ENCODE measurements at places on chromosomes 16 and 17. TPM values are rescaled to one million over a fixed set of nuclear protein-coding genes. Genes with fewer than 3 reads are reported as not detected.

DNA sequence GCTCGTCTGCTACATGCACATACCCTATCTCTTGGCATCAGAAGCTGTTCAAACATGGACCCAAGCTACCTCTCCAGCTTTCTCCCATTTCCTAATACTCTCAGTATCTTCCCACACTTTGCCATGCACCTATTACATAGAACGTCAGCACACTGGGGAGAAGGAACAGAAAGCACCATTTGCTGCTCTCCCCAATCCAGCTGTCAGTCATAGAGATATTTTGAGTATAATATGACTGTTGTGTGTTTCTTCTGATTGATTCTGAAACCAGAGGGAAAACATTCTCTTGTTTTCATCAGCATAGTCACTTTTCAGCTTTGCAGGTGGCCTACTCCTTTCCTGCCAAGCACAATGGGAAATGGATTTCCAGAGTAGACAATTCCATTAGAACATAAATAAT is 107.1 kb downstream of the ADAMTS18 start:
- DNase-seq, result no peak

GRCh38 chr17:28751600-28752366 is 8.0 kb downstream of the TRAF4 start:
- no peak for DNase-seq

GRCh38 chr17:28345419-28346198 is 10.0 kb downstream of the TNFAIP1 start:
- no peak for DNase-seq

The MNT gene
- 7.5 TPM for total RNA-seq

The SPAG7 gene
- 35.2 TPM for total RNA-seq

The FBXO39 gene
- 0.90 TPM for total RNA-seq

The HOXB1 gene
- not detected for total RNA-seq

DNA sequence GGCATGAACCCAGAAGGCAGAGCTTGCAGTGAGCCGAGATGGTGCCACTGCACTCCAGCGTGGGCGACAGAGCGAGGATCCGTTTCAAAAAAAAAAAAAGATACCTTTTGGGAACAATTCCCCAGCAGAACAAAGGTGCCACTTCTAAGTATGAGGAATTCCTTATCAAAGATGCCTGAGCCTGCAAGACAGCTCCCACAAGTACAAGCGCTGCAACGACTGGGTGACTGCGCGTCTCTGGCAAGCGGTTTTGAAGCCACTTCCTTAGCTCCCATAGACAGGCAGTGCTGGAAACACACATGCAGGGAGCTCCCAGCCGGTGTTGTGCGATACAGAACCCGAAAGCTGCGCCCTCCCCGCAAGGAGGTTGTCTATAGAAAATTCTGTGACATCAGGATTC is 60.5 kb downstream of the ADCY9 start:
- no peak for DNase-seq

- DNase-seq, result no peak
These were observed 8.4 kb upstream of the HELZ start for GRCh38 chr17:67253384-67253783.

GRCh38 chr16:47643323-47644000 is 182.3 kb downstream of the PHKB start:
- DNase-seq, result no peak

DNA sequence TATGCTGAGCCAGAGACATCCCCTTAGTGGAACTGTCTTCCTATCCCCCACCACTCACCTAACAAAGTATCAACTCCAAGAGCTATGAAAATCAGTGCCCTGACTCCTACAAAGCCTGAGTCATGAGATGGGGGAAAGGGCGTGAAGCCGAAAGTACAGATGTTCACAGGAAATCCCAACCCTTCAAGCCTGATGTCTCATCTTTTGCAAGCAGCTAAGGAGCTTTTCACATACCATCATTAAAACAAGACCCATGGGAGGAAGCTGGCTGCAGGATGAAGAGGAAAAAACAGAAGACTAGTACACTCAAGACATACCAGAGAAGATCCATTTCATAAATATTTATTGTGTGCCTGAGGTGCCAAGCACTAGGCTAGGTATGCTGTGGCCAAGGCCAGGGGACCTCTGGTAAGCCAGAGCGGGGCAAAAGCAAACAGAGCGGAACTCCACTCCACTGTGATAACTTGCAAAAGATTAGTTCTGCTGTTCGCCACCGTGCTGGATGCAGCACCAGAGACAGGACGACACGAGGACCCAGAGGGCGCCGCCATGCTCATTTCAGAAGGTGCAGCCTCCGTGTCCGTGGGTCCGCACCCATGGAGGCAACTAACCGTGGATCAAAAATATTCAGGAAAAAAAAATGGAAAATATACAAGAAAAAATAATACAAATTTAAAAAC is 4.5 kb upstream of the MNT start:
- DNase-seq, result no peak

DNA sequence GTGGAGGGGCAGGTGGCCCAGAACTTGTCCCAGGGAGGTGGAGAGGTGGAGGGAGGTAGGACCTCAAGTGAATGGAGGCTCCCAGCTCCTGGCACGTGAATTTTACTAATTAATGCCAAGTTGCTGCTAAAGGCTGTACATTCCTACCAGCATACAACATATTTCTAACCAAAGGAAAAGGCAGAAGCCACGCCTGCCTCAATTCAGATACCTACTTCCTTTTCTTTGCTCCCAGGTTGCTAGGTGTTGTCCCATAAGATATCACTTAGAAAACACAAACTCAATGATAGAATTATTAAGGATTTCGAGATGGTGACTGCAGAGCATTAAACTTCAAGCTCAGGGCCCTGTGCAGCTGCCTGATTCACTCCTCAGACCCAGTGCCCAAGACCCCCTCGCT is 20.5 kb upstream of the SMPD3 start:
- DNase-seq, result no peak

GRCh38 chr17:81417049-81417878 is 22.0 kb downstream of the BAHCC1 start:
- no peak for DNase-seq

The RHBDL3 gene
- 1.9 TPM for total RNA-seq

The C16orf87 gene
- 11.7 TPM for total RNA-seq

DNA sequence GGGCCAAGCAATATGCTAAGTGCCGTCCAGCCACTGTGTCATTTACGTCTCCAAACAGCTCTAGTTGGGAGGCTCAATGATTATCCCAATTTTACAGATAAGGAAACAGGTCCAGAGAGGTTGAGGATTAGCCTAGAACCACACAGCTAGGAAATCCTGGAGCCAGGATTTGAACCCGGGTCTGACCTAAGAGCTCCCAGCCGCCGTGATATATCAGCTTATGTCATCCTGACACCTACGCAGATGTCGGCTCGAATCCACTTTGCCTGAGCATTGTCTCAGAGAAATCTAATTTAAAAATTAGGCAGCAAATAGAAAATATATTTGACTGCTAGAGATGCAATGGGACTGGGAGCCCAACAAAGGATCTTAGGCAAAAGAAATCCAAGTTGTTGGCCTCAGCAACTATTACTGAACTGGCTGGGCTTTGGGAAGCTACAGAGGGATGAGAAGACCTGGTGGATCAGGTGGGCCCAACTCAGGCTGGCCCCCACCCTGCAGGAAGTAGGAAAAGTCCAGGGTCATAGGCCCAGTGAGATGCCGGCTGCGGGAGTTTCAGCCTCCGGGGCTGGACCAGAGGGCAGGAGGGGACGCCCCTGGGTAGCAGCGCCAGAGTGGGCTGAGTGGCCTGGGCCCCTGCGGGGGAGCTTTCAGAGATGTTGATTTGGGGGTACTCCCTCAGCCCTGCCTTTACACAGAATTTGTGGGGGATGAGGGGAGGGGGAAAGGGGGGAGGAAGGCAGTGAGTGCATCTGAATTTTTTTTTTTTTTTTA is 35.1 kb upstream of the IL21R start:
- DNase-seq, result no peak

DNA sequence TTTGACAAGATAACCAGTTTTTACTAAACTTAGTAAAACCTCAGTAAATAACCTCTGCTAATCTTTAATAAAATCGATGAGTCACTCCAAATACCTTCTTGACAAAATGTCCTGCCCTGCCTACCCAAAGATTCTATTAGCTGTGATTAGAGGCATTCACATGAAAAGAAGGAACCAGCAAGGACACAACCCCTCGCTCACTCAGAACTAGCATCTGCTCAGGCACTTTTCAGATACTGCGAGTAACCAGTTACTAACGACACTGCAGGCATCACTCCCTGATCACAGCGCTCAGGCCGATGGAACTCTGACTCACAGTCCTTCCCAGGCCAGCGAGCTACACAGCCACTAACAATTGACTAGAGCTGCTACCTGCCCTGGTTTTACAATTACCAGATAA is 24.3 kb downstream of the PELP1 start:
- no peak for DNase-seq

- DNase-seq, result no peak
These were observed 968 bp downstream of the CEP112 start for GRCh38 chr17:66190738-66191592.

The SGCA gene
- 15.4 TPM for total RNA-seq

Measured in urinary bladder (tissue), 4 donors.